ENCODE measurements at places on chromosomes 11 and 22. TPM values are rescaled to one million over a fixed set of nuclear protein-coding genes. Genes with fewer than 3 reads are reported as not detected.

DNA sequence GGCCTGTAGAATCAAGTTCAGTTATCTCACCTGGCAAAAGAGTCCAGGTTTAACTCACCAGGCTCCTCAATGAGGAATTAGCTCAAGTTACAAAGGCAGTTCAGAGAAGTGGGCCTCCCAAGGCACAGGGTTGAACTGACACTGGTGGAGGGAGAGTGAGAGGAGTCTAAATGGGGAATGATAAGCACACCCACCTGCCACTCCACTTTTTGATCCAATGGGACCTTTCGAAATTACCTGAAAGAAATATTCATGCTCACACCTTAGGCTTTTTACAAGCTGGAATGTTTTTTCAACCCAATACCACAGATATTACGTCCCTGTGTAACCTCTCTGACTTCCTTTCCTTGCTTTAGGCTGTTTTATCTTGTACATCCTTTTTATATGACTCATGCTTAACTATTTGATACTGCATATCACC lies 642.7 kb upstream of the TENM4 start:
- DNase-seq, result no peak

GRCh38 chr11:128522943-128523518 lies 64.3 kb downstream of the ETS1 start:
- DNase-seq, result no peak

The OR52H1 gene
- 3.0 TPM for total RNA-seq

DNA sequence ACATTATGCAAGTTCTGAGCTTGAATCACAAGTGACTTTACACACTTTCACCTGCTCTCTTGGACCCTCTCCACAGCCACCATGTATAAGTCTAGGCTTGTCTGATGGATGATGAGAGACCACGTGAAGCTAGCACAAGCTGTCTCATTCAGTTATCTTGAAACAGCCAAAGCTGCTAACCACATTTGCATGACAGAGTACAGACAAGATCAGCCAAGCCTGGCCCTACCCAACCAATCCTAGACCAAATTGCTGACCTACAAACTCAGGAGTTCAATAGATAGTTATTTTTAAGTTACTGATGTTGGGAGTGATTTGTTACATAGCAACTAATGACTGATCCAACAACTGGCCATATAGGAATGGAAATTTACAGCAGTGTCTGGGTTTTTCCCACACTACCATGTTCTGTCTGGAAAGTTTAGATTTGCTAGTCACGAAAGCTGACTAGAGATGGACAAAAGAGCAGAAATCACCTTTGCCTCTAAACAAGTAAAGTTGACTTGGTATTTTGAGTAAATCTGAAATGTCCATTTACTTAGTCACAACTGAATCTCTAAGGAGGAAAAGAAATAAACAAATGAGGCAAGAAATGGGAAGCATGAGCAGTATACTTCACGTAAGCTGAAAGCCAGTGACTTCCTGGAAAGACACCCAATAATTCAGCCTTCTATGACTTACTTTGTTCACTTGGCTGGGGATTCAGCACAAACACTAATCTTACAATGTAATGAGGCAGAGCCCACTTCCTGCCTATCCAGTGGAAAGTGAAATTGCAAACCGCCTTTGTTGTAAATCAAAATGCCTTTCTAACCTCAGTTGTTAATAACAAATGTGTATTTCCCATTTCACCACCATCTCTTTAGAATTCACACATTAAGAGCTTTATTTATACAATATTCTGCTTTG lies 101.7 kb downstream of the FAM181B start:
- no peak for DNase-seq

GRCh38 chr22:38028344-38029130 lies 28.7 kb upstream of the PICK1 start:
- no peak for DNase-seq
